Activated CD4-positive, alpha-beta T cell treated with anti-CD3 and anti-CD28 coated beads for 48 hours (primary cell): ENCODE measurements at places on chromosomes 1 and 21.

DNA sequence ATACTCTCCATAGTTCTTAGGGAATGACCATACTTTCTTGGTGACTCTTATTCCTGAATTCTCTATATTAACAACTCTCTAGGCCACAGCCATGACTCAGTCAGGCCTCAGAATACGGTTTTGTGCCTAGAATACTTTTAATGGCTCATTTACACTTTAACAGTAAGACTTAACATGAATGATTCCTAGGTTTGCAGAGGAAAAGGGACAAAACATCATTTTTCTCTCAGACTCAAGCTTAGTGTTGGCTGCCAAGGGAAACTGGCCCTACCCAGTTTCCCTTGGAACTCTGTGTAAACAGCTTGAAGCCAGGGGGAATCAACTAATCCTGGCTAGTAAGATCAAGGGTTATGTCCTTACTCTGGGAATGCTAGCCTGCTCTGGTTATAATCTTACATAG is 164.9 kb upstream of the PKN2 start:
- DNase-seq = no peak

GRCh38 chr1:907611-908451 is 15.9 kb upstream of the SAMD11 start:
- DNase-seq = no peak

- no peak for DNase-seq
These were observed 122.2 kb upstream of the VAMP3 start for GRCh38 chr1:7648761-7649384.

GRCh38 chr1:27572679-27573426 is 31.1 kb downstream of the AHDC1 start:
- no peak for DNase-seq

DNA sequence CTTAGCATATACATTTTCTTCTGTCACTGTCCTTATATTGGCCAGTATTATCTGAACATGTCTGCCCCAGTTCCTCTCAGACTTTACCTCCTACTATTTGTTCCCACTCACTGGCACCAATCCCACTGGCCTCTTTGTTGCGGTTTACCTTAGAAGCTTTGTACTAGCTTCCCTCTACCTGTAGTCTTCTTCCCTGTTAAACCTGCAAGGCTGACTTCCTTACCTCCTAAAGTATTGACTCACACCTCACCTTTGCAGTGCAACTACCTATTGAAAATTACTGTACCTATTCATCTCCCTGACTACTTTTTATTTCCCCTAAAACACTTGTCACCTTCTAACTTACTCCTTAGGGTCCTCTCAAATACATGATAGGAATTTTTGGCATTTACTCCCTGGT is 111.1 kb downstream of the CLEC20A start:
- DNase-seq = no peak

- no peak for DNase-seq
These were observed 227.7 kb downstream of the GPATCH2 start for GRCh38 chr1:217403026-217403720.

DNA sequence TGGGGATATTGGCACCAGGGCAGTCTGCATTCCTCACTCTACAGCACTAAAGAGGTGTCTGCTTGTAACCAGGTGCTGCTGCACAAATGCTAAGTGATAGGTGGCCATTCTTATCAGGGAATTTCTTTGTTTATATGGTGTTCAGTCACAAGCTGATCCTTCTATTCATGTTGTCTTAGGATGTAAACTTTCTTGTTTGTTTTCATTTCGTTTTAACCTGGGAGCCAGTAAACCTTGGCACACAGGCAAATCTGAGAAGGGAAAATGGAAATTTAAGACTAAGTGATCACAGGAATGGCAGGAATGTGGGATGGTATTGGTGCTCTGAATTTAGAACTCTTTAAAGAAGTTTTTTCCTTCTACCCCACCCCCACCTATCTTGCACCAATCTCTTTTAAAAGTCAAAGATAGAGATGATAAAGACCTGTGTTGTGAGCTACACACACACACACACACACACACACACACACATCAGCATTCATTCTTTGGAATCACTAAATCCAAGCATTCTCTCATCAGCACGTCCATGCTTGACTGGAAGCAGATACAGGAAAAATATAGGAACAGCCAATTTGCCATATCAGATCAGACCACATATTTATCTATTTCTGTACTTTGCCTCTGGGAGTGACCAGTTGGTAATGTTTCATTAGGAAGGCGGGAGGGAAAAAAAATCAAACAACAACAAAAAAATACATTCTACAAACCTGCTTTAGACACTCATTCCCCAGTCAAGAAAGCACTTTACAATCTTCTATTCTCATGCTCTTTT is 451.4 kb upstream of the ADGRL2 start:
- no peak for DNase-seq

GRCh38 chr1:59125676-59126320 is 171.1 kb upstream of the FGGY start:
- DNase-seq = peak; percentile 25

DNA sequence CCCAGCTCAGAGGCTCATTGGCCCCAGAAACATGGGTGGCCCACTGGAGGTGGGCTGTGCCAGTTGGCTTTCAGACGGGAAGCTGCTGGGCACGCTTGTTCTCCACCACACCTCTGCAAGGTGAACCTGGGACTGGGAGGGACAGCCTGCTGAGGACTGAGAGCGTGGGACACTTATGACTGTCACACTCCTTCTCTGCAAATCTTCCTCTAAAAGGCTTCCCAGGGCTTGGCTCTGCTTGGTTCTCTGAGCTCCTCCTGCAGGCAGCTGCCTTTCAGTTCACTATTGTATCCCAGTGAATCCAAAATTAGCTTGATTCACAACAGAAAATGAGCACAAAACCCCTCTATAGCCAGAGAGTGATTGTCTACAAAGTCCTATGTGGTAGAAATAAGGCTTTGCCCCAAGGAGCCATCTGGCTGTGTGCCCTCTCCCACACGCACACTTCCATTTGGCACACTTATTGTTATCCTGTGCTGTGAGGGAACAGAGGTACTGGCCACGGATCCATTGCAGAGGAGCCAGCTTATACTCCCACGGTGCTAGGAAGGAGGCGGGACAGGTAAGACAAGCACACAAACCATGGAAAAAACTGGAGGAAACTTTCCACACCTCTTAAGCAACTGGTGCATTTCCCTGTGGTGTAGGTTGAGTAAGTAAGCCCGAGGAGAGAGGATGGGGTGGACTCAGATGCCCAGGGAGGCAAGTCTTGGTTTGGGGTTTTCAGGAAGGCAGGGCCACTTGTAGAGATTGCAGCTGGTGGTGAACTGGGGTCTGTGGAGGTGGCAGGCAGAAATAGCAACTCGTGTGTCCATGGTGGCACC is 18.9 kb upstream of the BTG2 start:
- DNase-seq = no peak

DNA sequence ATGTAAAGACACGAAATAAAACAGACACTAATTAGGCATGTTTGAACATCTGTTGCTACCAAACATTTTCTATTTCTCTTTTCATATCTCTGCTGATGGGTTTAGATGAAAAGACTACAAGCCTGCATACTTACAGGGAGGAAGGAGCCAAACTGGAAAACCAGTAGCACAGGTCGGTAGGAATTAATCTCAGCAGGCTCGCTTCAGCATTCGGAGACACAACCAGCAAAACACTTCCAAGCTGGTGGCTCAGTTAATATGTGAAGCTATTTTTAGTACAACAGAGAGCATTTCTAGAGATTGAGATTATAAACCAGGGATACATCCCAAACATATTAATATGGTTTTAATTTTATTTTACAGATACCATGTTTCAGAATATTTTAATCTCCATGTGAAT is 300.9 kb upstream of the GREM2 start:
- DNase-seq = no peak

DNA sequence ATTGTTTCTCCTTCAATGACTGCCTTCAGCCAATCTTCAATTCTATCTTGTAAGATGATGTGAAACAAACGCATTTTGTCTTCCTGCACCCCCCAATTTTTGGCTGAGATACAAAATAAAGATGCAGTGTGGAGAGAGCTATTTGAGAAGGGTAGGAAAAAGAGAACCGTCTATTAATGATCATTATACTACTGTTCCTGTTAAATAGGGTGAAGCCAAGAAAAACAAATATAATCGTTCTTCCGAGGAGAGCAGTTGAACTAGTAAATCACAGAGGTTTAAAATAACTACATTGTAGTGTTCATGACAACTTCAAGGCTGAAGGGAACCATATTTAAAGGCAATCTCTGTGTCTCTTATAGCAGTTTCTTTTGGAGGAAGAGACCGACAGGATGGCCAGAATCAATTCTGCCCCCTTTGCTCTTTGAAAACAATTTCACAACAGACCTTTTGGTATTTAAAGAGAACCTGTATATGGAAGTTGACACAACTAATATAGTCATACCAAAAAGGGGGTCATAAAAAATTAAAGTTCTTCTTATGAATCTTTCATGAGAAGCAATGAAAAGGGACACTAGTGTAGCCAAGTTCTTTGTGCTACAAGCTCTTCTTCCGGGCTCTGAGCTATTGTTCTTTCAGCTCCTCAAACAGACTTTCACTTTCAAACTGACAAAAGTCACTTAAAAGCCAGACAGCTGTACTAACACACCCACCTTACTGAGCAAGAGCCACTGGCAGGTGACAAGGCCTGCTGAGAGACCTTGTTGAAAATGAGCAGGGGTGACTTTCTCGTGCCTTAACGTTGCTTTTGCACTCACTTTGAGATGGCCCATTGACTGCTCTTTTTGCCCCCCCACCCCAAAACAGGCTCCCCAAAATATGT is 30.9 kb downstream of the PROX1 start:
- no peak for DNase-seq

DNA sequence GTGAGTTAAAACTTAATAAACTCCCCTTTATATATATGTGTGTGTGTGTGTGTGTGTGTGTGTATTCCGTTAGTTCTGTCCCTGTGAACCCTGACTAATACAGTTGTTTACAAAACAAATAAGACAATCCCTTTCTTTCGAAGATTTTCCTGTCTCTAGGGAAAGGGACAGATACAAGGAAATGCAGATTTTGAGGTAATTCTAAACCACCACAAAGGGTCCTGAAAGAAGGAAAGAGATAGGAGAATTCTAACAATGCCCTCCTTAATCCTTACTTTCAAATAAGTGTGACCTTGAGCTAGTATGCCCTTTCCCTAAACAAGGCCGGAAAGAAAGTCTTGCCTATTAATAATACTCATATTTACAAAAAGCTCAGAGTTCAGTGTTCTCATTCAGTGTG is 164.8 kb upstream of the COL11A1 start:
- DNase-seq = no peak
